ENCODE measurements at places on chromosomes 3 and 15.

- DNase-seq, result no peak
These were observed 5.8 kb downstream of the OR5H6 start for GRCh38 chr3:98269846-98270245.

DNA sequence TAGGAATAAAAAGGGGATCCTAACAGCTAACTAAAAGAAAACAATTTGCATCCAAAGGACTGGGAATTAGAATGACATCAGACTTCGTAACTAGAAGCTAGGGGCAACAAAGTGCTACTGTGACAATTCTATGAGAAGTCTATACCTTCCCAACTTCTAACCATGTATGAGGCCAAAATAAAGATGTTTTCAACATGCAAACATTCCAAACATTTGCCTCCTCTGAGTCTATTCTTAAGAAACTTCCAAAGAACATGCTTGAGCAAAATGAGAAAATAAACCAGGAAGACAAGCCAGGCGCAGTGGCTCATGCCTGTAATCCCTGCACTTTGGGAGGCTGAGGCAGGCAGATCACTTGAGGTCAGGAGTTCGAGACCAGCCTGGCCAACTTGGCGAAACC, 13.1 kb upstream of the RNF7 start:
- DNase-seq, result no peak

DNA sequence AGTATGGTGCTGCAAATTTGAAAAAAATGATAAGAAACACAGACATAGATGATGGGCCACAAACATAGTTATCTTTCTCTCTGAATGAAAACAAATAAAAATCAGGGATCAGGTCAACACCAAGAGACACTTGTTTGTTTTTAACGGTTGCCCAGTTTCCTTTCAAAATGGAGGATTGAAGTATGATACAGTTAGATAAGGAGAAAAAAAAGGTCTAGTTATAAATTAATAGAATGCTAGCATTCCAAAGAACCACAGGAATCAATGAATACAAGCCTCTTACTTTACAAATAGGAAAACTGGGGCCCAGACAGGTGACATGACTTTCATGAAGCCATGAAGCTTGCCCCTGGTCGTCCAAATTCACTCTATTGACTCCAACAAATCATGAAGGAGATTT, 305.1 kb downstream of the ZNF621 start:
- DNase-seq, result no peak

DNA sequence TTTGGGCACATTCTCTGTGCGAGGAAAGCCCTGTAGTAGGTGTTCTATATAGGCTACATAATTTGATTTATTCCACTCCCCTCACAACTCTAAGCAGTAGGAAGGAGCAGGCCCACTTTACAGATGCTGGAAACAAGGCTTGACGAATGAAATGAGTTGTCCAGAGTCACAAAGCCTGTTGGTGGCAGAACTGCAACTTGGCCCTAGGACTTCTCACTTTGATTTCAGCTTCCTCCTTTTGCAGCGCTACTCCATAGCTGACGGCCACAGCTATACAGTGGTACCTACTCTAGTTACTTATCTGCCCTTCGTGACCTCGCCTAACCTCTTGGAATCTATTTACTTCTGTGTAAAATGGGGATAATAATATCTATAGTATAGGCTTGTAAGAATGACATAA, 2.5 kb upstream of the IRAK2 start:
- peak; percentile 58 for DNase-seq

GRCh38 chr3:193078996-193079753, 161.5 kb upstream of the MB21D2 start:
- no peak for DNase-seq

GRCh38 chr3:71348831-71349230, 234.7 kb downstream of the FOXP1 start:
- DNase-seq, result no peak

- DNase-seq, result no peak
These were observed 34.4 kb downstream of the SLCO3A1 start for GRCh38 chr15:91887921-91888373.

DNA sequence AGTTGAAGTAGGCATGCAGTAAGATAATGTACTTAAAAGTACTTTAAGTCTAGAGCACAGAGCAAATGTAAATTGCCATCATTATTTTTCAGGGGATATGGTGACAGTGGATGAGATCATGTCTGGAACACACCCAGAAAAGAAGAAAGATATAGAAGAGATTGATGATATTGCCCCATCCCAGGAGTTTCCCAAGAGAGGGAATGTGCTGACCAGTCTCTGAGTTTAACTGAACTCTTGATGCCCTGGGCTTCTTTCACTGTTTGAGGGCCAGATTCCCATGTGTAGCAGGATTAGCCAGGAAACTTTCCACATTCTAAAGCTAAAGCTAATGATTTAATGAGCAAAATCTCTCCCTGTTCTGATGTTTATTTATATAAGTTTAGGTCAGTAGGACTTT, 366.8 kb upstream of the UMPS start:
- DNase-seq, result no peak

- no peak for DNase-seq
These were observed 39.9 kb downstream of the DENND4A start for GRCh38 chr15:65752151-65752700.

GRCh38 chr15:71691458-71692417, 118.6 kb upstream of the NR2E3 start:
- no peak for DNase-seq

DNA sequence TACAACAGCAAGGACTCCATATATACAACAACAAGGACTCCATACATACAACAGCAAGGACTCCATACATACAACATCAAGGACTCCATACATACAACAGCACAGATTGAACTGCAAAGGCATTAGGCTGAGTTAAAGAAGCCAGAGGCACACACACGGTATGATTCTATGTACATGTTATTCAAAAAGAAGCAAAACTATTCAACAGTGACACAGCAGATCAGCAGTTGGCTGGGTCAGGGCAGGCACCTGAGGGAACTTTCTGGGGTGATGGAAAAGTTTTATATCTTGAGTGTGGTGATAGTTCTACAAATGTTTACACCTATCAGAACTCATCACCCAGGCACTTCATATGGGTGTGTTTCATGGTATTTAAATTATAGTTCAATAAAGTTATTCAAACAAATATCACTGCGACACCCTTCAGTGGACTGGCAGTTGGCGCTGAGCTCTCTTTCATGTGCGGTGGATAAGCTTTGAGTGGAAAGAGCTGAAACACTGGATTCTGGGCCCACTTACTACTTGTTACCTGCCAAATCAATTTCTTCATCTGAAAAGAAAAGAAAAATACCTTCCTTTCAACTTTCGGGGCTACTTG, 28.0 kb downstream of the RFTN1 start:
- no peak for DNase-seq

- DNase-seq, result peak; percentile 74
These were observed 18.8 kb upstream of the IQSEC1 start for GRCh38 chr3:13091898-13092611.

DNA sequence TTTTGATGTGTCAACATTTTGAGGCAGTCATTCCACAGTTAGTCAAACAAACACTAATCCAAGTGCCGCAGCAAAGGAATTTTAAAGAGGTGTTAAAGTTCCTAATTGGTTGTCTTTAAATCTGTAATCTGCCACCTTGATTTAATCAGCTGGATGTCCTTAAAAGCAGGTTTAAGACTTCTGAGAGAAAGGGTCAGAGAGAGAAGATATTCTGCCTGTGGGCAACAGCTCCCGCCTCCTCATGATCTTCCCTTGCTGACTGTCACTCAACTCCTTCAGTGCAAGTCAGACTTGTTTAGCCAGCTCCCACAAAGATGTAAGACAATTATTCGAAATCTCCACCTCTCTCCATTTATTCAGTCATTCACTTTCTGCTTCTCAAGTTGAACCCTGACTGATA, 92.6 kb upstream of the MYRIP start:
- no peak for DNase-seq

DNA sequence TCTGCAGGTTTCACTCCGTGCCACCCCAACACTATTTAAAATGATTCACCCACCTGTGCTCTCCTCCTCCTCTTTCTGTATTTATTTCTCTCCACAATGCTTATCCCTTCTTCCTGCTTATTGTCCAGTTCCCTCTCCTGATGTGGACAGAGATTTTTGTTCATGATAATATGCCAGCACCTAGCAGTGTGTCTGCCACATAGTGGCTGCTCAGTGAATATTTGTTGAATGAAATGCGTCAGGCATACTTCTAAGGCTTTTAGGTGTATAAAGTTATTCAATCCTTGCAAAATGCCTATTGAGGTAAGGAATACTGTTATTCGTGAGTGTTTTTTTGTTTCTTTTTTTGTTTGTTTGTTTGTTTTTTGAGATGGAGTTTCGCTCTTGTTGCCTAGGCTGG, 67.5 kb upstream of the MME start:
- no peak for DNase-seq

DNA sequence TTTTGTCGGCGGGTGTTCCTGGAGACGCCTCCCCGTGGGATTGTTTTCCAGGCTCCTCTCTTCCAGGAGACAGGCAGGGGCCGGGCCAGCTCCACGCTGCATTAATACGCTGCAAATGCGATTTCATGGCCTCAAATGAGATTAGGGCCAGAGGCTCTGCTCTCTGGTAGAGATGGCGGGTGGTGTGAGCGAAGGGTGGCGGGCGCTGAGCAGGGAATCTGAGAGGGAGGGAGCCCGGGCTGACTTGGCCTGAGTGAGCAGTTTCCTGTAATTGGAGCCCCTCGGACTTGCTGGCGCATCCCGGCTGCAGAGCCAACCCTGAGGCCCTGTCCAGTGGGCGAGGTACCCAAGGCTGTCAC, 7.4 kb upstream of the CCDC33 start:
- no peak for DNase-seq

GRCh38 chr3:41975416-41976103, 13.7 kb upstream of the ULK4 start:
- DNase-seq, result no peak

DNA sequence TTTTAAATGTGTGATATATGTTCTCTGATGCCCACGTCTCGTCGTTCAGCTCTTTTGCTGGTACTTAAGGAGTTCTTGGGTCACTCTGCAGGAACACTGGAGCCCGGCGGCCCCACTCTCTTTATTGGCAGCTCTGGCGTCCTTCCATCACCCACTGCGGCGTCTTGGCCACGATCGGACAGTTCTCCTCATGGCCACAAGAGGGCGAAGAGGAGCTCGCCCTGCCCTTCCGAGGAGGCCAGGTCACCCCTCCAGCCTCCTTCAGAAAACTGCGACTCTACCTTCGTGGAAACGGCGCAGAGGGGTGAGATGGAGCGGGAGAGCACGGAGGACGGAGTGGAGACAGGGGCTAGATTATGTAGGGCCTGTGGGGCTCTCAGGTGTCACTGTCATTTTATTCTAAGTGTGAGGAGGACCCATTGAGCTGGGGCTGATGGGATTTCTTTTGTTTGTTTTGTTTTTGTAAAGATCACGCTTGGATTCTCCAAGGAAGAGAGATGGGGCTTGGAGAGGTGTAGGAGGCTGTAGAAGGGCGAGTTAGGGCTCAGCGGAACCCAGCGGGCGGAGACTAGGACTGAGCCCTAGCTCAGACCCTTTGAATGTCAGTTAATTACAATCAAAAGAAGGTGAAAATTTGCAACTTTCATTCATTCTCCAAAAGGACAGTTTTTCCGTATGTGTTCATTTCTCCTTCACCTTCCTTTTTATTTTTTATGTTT, 28.0 kb upstream of the GABRA5 start:
- no peak for DNase-seq

DNA sequence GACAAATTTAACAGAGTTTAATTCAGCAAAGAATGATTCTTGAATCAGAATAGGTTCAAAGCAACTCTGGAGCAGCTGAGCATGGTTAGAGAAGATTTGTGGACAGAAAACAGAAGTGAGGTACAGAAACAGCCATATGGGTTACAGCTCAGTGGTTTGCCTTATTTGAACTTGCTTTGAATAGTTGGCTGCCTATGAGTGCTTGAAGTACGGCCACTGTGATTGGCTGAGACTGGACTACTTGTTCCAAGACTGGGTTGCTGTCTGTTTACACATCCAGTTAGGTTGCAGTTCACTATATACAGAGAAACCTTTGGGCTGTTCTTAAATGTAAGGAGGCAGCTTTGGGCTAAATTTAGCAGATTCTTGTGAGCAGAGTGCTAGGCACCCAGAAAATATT, 79.4 kb upstream of the CADPS start:
- DNase-seq, result no peak

DNA sequence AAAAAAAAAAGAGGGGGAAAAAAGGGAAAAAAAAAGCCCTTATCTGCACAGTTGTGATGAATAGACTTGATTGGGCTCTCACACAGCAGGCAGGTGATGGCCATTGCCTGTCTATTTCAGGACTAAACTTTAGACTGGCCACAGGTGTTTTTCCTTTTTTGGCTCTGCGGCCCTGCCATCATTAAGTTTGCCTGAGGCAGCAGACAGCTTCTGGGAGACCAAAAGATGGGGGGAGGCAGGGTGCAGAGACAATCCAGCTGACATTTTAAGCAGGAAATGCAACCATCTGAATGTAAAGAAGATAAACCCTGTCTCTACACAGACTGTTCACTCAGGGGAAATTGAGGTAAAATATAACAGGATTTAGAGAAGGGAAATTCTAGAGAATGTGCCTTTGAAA, 295.0 kb upstream of the KCNH8 start:
- no peak for DNase-seq

DNA sequence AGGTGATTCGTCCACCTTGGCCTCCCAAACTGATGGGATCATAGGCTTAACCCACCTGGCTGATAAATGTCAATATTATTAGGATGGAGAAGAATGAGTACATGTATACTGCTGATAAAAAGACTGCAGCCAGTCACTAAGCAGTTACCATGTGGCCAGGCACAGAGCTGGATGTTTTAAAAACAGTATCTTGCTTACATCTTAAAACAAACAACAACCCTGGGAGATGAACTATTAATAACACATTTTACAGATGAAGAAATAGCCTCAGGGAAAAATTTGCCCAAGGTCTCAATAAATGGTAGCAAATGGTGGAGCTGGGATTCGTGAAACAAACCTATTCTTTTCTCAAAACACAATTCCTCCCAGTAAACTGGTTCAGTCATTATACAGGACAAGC, 18.1 kb downstream of the IL17RD start:
- no peak for DNase-seq

DNA sequence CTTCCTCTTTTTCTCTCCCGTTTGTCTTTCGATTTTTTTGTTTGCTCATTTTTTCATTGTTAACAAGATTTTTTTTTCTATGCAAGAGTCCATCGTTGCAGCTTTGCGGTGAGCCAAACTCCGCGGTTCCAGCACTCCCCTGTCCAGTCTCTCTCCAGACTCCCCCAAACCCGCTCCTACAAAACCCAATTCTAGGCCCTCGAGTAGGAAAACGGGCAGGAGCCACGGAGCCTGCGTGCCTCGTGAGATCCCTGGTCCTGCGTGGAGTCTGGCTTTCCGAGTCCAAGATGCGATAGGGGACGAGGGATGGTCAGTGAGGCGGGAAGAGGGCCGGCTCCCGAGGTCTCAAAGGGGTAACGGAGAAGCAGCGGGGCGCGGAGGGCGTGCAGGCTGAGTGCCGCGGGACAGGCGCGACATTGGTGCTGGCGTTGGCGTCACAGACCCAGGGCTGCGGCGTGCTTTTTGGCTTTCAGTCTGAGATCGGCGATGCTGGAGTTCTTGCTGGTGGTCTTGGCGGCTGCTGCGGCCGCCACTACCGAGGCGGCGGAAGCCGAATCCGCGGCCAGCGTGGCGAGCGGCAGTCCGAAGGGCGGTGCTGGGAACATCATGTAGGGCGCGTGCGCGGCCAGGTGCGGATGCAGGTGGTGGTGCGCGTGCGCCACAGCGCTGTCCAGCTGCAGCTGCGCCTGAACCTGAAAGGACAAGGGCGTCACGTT, 8.5 kb downstream of the SHOX2 start:
- peak; percentile 60 for DNase-seq

Data from CD14-positive monocyte (primary cell).